ENCODE measurements at places on chromosomes 3 and 15.

DNA sequence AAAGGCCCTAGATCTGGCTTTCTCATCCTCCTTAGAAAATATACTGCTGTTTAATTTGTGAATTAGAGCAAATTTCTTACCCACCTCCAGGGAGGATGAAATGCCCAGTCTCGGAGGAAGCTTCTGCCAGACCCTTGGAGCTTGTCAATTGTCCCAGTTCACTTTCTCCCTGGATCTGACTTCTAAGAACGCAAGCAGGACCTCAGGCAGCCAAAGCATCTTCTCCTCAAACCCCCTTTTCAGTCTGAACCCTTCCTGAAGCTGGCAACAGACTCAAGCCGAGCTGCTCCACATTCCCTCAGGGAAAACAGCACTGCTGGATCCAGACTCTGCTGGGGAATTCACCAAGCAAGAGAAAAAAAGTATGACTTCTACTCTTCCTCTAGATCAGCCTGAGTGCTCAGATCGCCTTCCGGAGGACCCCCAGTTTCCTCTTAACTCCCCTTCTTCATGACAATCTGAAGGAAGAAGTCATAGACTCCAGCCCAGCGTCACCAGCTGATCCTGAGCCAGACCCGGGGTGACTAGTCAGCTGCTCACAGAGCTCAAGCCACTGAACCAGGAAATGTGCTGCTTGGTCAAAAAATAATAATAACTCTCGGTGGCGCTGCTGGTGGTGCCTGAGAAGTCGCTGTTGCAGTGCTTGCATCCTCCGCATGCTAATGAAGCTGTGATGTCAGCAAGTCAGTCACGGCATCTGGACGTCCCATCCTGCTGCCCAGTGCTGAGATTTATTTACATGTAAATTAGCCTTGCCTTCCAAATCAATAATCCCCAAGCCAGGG is at the start of gene PRICKLE2:
Gene PRICKLE2, minus strand, starts transcription at position 641 of the 785 bp plus-strand sequence. CDS start 26,539 bp downstream, outside the sequence.
- DNase-seq = no peak

DNA sequence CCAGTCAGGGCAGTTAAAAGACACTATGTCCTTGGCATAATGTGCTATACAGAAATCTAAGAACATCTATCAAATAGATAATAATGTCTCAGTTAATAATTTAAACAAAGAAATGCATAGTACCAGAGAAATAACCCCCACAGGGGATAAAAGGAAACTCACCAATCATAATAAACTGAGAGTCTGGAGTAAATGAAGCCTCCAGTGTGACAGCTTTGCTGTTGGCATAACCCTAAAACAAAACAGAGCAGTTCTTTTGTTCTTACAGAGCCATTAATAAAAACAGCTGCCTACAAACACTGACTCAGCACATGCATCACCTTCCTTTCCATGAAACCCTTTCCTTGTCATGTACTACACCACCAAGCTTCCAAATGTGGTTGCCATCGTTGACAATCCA is 13.5 kb downstream of the PPM1M start:
- no peak for DNase-seq

- no peak for DNase-seq
These were observed 676.0 kb downstream of the EPHA3 start for GRCh38 chr3:89783341-89783927.

GRCh38 chr15:59436774-59437141 is 1.2 kb upstream of the FAM81A start:
- no peak for DNase-seq

DNA sequence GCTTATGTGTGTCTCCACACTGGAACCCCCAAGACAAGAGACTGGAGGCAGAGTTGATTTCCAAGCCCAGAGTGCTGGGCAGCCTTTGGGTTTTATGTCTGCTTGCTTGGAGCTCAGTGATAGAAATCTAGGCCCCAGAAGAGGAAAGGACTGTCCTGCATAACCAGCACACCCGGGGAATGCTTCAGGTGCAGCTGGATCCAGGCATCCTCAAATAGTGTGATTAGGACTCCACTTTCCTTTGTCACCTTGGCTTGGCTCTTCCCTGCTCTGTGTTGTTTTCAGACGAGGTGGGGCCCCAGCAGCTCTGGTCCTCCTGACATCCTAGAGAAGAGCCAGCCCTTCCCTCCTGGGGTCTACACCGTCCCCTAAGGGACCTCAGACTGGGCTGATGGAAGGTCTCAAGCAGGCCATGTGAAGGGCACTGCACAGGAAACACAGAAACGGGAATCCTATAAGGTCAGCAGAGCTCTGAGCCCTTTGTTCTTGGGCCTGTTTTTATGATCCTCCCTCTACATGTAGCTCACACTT is 143.7 kb downstream of the TJP1 start:
- DNase-seq = no peak

- DNase-seq = no peak
These were observed 240.7 kb downstream of the SHOX2 start for GRCh38 chr3:157865352-157866000.

- no peak for DNase-seq
These were observed 22.5 kb downstream of the DCAF1 start for GRCh38 chr3:51477360-51477711.

DNA sequence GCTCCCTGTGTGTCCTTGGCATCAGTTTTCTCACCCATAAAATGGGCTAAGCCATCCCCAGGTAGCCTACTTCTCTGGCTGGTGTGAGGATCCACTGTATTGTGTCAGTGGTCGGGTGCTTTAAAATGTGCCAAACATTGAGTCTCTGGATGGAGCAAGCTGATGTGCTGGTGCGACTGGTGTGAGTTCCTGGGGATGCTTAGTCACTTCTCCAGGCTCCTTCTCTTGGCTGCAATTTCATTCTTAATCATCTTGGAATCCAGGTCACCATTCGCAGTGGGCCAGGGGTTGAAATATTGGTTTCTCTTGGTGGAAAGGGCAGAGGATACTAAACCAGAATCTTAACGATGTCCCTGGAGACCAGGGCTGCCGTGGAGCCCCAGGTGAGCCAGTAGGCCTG is 29.3 kb downstream of the SCN5A start:
- no peak for DNase-seq

DNA sequence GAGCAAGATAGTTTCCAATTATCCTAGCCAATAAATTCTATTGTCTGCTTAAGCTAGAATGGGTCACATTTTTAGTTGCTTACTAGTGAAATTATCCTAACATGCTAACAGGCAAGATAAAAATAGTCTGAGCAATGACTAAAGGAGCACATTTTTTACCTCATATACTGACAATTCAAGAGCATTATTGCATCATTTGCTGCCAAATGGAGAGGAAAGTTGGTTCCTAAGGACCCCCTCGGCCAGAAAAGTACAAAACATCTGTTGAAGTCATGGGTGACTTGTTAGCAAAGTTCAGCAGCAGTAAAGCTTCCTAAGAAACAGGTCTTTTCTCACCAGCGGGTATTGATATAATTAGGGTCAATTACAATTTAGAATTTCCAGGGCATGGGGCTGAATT is 1001.0 kb downstream of the FHIT start:
- no peak for DNase-seq

Measured in NCI-H187 treated with DMSO at 0.1 percent for 48 hours (cell line).